Activated T-helper 1 cell treated with anti-CD3 and anti-CD28 coated beads, Interleukin-2, amount 50 U/mL, for 16 hours (primary cell): ENCODE measurements at places on chromosomes 6 and 20.

DNA sequence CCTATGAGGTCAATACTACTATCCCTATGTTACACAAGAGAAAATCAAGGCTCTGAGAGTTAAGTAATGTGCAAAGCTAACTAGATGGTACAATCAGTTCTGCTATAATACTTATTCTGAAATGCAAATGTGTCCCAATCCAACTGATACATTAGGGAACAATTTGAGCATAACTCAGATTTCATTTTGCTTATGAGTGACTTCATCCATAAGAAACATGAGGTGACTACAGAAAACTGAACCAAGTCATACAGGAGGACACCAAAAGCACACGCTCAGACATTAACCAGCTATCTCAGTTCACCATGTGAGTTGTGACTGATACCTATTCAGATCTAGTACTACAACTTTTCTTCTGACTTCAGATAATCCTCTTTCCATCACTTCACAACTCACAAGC lies 179.9 kb upstream of the RUNX2 start:
- no peak for DNase-seq

- no peak for DNase-seq
These were observed 9.2 kb downstream of the PPP1R3G start for GRCh38 chr6:5094327-5094726.

DNA sequence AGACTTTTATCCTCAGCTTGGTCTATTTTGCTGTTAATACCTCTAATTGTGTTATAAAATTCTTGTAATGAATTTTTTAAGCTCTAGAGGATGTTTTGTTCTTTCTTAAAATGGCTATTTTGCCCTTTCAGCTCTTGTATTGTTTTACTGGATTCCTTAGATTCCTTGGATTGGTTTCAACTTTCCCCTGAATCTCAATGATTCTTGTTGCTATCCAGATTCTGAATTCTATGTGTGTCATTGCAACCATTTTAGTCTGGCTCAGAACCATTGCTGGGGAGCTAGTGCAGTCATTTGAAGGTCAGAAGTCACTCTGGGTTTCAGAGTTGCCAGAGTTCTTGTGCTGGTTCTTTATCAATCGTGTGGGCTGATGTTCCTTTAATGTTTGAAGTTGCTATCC lies 37.1 kb downstream of the OTOR start:
- DNase-seq: no peak

DNA sequence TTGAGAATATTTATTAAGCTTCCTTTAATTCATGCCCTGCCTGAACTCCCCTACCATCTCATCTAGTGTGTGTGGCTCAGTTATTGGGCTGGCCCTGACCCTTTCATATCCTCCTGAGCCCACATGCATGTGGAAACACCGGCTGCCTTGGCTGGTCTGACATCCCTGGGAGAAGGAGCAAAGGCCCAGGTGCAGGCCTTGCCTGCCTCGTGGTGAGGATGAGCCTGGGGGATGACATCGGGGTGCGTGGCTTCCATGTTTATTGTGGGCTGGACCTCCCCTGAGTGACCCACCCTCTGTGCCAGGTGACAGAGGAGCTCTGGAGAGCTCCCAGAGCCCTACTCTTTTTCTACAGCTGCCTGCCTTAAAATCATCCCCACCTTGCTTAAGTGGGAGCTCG lies 69.1 kb downstream of the FOXA2 start:
- DNase-seq: no peak

GRCh38 chr6:28224131-28225055 lies 682 bp upstream of the ZSCAN9 start:
- no peak for DNase-seq

GRCh38 chr20:57135875-57136274 lies 130.6 kb downstream of the BMP7 start:
- DNase-seq: no peak

- no peak for DNase-seq
These were observed 8.5 kb downstream of the TNFAIP3 start for GRCh38 chr6:137875606-137876005.

DNA sequence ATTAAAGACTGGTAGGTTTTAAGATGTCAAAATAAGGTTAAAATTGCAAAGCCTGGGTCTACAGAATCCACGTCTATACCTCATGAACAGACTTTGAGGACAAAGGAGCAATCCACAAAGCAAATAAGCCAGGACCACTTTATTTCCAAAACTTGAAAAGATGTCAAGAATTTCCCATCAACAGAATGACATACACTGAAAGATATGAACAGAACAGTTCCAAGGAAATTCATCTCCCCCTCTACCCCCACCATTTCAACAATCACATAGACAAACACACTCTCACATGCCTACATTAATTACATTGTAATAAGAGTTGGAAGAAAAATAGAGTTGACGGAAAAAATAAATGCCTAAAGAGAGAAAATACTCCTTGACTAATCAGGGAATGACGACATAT lies 45.2 kb upstream of the NHSL1 start:
- DNase-seq: no peak

- no peak for DNase-seq
These were observed 180.2 kb upstream of the HDAC2 start for GRCh38 chr6:114151064-114151690.

- no peak for DNase-seq
These were observed 25.0 kb downstream of the CYB5R4 start for GRCh38 chr6:83884523-83884922.

GRCh38 chr20:58613061-58613854 lies 37.8 kb upstream of the STX16 start:
- no peak for DNase-seq
